Activated CD4-positive, alpha-beta T cell treated with anti-CD3 and anti-CD28 coated beads, Interleukin-2, Interleukin-4, amounts not matched to agents 100 ng/mL and 50 ng/mL, durations not matched to agents 16 hours and 8 hours (primary cell): ENCODE measurements at places on chromosomes 6 and 20.

DNA sequence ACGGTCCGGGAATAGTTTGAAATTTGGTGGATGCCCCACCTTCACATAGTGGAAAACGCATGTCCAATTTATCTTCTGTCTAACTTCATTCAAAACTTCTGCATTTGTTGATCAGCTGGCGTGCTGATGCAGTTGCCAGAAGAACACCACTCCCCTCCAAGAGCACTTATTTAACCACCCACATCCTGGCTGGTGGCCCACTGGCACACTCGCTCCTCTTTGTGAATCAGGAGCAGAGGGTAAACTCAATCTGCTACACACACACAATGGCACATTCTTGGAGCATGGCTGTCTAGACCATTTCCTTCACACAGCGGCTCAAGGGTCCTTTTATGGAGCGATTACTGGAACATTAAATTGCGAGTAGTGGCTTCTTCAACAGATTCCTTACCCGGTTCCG is 55.1 kb upstream of the CEP162 start:
- no peak for DNase-seq

DNA sequence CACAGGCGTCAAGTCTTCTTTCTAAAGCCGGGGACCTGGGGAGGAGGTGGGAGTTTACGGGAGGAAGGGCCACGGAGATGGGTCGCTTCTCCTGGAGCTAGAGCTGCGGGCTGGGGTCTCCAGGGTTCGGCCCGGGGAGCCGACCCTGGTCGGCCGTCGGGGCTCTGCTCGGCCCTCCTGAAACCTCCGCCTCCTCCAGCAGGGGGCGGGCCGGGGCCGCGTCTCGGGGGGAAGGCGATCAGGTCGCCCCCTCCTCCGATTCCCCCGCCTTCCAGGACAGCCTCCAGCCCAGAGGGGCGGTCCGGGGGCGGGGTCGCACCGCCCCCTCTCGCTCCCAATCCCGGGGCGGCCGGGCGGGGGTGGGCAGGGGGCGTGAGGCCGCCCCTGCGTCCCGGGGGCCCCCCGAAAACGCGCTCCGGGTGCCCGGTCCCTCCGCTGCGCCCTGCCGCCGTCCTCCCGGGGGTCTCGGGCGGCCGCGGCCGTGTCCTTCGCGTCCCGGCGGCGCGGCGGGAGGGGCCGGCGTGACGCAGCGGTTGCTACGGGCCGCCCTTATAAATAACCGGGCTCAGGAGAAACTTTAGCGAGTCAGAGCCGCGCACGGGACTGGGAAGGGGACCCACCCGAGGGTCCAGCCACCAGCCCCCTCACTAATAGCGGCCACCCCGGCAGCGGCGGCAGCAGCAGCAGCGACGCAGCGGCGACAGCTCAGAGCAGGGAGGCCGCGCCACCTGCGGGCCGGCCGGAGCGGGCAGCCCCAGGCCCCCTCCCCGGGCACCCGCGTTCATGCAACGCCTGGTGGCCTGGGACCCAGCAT is at the start of gene CEBPB:
Gene CEBPB, plus strand, starts transcription at position 580 of the 814 bp plus-strand sequence. Its CDS starts 204 bp downstream, at position 784.
- peak; percentile 87 for DNase-seq

- DNase-seq = no peak
These were observed 269.7 kb downstream of the PRL start for GRCh38 chr6:22027040-22027725.

- DNase-seq = no peak
These were observed 2.2 kb downstream of the C20orf204 start for GRCh38 chr20:64038224-64038564.

GRCh38 chr20:50563133-50563944 is 53.2 kb downstream of the PTPN1 start:
- DNase-seq = no peak

- no peak for DNase-seq
These were observed 77.3 kb downstream of the TRMT11 start for GRCh38 chr6:126063512-126064146.

- no peak for DNase-seq
These were observed 664.2 kb downstream of the QKI start for GRCh38 chr6:164078532-164079274.

GRCh38 chr6:3621411-3621810 is 130.1 kb downstream of the PXDC1 start:
- no peak for DNase-seq

DNA sequence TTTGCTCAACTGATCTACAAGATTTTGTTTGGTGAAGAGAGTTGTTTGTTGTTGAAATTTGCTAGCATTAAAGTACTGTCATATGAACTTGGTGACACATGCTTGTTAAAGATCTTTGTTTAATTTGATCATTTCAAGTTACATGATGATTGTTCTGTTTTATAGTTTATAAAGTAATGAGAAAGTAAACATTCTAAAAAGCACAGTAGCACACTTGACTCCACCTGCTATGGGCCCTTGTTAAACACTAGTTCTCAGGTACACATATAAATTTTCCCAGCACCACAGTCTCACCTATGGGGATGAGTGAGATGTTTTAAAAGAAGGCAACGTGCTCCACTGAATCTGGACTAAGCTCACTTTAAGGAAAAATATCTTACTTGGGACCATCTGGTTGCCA is 14.1 kb downstream of the MCHR2 start:
- no peak for DNase-seq

DNA sequence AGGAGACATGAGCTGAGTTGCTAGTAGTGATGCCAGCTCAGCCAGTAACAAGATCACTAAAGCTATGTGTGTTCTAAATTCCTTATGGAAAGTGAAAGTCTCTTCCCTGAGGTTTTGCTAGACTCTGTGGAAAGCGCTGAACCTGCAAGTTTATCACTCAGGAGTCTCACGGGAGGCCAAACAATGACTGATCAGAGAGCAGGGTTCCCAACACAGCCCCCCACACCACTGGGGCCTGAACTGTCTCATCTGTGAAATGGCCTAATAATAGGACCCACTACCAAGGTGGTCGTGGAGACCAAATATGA is 19.9 kb downstream of the ACSS1 start:
- no peak for DNase-seq

- DNase-seq = no peak
These were observed 78.7 kb downstream of the TMEM170B start for GRCh38 chr6:11616200-11616611.

- DNase-seq = peak; percentile 24
These were observed 62.3 kb upstream of the SNX9 start for GRCh38 chr6:157760589-157761330.

- DNase-seq = peak; percentile 46
These were observed 205.3 kb downstream of the PRL start for GRCh38 chr6:22091424-22091948.

DNA sequence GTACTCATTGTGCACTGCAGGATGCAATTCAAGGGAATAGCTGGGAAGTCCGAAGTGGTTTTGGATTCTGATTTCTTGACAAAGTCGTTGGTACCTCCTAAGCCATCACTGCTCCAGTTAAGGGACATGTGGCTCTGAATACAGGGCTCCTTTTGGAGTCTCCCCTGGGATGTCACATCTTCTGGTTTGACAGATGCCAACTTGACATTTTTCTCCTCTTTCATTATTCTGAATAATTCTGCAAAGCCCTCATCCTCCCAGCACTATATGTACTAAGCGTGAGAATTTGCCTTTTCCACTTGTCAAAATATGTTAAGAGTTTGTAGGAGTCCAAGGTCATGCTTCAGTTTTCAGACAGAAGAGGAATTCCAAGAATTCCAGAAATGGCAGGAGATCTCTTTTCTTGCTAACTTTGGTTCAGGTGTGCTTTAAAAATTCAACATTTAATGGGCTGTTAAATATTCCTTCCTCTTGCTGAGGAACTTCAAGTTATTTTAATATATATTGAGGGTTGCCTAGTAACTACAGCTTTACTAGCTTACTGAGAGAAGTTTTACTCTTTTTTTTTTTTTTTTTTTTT is 38.7 kb downstream of the DOK5 start:
- DNase-seq = no peak

DNA sequence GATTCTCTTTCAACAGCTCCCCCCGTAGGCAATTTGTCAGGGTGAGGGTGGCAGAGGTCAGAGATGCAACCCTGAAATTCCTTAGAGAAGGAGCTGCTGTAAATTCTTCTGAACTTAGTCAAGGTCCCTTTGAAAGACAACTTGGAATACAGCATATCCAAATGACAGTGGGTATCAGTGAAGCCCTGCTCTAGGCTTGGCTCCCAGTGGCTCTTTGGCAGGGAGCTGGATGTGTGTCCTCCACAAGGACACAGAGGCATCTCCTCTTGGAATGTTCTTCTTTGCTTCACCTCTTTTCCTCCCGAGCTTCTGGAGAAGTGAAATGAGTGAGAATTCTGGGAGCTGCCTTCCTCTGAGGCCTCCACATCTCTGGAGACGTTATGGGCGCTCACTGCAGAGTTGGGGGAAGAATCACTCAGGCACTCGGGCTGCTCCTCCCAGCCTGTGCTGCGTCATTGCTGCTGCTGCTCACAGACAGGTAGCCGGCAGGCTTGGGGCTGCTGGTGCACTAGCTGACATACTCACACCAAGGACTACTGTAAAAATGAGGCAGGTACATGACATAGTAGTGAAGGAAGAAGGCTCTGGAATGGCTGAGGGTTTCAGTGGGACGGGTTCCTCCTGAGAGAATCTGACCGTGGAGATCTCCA is 34.1 kb downstream of the DYNLT1 start:
- no peak for DNase-seq

- DNase-seq = no peak
These were observed 10.3 kb upstream of the LPIN3 start for GRCh38 chr20:41330343-41330720.

DNA sequence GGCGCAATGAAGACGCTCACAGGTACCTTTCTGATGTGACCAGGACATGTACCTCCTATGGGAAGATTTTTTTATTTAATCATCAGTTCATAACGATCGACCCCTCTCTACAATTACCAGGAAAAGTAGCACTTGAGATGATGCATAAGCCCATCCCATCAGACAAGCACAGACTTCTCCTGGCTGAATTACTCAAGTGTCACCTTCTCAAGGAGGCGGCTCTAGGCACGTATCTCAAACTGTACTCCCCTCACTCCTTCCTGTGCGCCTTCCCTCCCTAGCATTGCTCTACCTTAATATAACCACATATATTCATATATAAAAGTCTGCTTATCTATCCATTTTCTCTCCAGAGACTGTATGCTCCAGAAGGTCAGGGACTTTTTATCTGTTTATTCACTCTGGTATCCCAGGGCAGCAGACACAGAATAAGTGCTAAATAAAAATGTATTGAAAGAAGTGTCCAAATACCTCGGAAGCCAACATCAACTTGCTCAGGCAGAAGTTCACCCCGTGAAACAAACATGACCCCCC is 71.5 kb downstream of the CNKSR3 start:
- no peak for DNase-seq

GRCh38 chr20:50460115-50460607 is 50.0 kb upstream of the PTPN1 start:
- DNase-seq = no peak

DNA sequence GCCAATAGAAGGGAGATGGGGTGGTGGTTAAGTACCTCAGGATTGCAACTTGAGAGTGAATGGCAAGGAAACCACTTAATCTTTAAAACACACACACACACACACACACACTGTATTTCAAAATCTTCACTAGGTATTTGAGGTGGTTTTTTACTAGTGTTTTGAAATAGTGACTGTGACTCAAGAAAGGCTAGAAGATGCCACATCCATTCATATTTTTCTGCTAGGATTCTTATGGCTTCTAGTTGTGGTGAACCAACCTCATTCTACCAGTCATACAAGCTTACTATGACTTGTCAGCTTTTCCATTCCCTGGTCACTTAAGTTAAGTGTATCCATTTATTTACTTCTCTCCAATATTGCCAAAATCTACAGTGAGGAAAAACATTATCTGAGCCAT is 519.4 kb upstream of the JAG1 start:
- DNase-seq = no peak

DNA sequence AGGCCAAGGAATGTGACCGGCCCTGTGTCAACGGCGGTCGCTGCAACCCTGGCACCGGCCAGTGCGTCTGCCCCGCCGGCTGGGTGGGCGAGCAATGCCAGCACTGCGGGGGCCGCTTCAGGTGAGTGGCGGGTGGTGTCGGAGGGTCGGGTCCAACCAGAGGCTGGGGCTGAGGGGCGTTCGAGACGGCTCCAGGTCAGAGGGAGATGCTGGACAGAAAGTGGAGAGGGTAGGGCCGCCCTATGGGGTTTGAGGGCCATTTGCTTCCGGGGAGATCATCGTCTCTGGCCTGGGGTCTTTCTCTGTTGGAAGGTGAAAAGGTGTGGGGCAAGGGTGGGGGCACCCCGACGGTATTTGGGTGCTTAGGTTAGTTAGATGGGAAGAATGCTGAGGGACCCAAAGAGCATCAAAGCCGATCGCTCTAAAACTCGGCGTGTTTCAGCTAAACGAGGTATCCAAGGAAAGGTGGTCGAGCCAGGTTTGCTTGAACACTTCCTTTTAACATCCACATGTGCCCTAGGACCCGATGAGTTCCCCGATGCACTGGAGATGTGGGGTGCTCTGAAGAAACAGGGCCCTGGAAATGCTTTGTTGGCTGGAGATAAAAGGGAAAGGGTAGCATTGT is 691 bp downstream of the ATRN start:
- no peak for DNase-seq

DNA sequence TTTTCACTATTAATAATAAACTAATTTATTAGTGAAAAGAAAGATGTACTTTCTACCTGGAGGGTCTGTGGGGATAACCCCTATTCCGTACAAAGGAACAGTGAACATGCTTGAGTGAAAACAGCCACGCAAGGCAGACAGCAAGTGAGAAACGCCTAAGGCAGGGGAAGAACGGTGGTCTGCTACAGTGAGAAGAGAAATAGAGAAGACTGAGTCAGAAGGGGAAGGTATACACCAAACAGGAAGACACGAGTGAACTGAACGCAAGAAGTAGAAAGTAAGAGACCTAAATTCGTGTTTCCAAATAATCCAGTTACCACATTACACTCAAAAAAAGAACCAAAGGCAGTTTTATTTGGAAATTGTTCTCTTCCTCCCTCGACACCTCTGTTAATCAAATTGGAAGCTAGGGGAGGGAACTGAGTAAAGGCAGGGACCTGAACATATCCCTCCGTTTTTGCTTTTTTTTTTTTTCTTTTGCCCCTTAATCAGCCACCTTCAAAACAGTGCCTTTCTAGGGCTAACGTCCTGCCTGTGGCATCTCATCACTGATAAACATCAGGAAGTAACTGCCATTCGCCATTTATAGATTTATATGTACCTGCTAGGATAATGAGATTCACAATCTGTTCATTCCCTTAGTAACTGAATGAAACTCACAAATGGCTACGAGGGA is 48.9 kb downstream of the ATXN1 start:
- peak; percentile 83 for DNase-seq

GRCh38 chr6:69871107-69871506 is 4.8 kb downstream of the COL19A1 start:
- no peak for DNase-seq

GRCh38 chr6:89287351-89288028 is 27.6 kb downstream of the GABRR2 start:
- DNase-seq = no peak

DNA sequence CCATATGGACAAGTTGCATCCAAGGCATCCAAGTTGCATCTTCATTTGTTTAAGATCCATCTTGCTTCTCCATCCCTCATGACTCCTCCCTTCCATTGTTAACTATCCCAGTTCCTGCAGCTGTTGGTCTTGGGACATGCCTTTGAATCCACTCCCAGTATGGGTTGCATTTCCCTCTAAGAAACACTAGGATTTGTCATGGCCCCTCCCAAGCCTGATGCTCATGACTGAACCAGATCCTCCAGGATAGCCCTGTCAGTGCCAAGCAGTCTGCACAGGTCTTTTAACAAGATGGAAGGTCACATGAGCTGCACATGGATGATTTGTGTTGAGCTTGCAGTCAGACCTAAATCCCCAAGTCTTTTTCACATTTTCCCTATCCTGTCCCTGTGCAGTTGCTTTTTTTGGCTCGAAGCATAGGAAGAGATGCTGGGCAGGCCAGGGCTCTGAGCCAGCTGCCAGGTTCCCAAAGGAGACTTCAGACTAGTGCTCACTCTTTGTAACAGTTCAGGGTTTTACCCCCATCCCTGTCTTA is 4.2 kb downstream of the PPP2R5D start:
- no peak for DNase-seq
